ENCODE measurements at places on chromosomes 6 and 20. TPM values are rescaled to one million over a fixed set of nuclear protein-coding genes. Genes with fewer than 3 reads are reported as not detected.

The NRN1 gene
- not detected for total RNA-seq

GRCh38 chr6:2693231-2693630, 57.5 kb downstream of the MYLK4 start:
- DNase-seq = no peak

GRCh38 chr20:23547613-23548012, 20.7 kb downstream of the CST9L start:
- DNase-seq = no peak

DNA sequence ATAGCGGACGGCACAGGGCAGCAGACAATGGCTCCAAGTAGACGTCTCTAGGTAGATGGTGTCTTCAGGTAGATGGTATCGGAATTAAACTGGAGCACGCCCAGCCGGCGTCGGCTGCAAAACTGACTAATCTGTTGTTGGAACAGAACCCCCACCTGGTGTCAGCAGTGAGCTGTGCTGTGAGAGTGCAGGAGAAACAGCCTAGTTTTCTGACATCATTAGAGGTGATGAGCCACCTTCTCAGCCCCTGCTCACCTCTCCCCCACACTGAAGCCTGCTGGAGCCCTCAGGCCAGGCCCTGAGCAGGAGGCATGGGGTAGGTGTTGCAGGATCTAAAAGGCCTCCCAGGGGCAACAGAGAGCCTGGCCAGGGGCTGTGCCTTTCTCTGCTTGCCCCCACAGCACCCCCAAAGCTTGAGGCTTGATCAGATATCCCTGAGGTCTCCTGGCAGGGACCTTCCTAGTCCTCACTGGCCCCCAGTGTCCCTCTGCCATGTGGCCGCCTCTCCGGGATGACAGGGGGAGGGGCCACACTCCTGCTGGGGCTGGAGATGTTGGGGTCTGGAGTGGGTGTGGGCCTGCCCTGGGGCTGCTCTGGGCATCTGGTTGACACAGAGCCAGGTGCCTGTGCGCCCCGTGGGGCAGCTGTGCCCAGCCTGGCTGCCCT, 6.9 kb upstream of the HELZ2 start:
- DNase-seq = peak; percentile 38

DNA sequence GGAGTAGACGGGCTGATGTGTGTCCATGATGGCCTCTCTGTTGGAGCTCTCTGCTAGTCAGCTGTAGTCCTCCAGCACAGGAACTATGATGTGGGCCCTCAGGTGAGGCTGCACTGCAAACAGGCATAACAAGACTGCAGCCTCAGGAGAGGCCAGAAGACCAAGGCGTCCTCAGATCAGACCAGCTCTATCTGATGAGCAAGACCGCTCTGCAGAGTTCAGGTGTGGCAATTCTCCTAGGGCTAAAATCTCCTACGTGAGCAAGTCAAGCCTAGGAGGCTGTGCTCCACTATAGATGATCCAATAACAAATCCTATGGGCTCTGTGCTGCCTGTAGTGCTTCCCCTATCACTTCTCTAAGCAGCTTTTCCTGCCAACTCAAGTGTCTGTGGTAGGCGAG, 633.4 kb upstream of the SYNCRIP start:
- DNase-seq = no peak

DNA sequence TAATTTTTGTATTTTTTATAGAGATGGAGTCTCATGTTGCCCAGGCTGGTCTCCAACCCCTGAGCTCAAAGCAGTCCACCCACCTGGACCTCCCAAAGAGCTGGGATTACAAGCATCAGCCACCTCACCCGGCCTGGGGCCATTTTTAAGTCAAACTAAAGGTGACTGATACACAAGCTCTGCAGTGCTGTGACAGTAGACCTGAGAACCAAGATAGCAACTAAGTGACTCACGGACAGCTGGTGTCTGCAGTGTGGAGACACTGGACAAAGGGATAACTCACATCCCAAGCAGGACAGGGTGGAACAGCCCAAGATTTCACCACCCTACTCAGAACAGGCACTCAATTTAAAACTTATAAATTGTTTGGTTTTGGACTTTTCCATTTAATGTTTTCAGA, 402.5 kb downstream of the CD83 start:
- DNase-seq = no peak
